Stimulated activated CD4-positive, alpha-beta T cell treated with anti-CD3 and anti-CD28 coated beads, Interleukin-4, amount 100 ng/mL, for 24 hours (primary cell): ENCODE measurements at places on chromosomes 11 and 22.

GRCh38 chr11:65427691-65428577, 5.3 kb downstream of the NEAT1 start:
- DNase-seq: peak; percentile 57

DNA sequence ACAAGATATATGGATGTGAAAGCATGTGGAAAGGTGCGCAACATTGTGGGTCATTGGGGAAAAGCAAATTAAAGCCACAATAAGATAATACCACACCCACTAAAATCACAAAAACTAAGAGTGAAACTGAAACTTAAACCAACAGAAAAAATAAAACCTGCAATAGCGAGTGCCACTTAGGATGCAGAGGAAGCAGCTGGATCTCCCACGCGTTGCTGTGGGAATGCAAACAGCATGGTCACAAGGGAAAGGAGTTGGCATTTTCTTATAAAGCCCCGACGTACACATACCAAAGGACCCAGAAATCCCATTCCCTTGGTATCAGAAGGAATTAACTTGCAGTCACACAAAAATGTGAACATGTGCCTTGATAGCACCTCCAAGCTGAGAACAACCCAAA, 712.0 kb downstream of the TBC1D22A start:
- DNase-seq: no peak

- DNase-seq: no peak
These were observed 36.4 kb upstream of the E2F8 start for GRCh38 chr11:19276859-19277808.

DNA sequence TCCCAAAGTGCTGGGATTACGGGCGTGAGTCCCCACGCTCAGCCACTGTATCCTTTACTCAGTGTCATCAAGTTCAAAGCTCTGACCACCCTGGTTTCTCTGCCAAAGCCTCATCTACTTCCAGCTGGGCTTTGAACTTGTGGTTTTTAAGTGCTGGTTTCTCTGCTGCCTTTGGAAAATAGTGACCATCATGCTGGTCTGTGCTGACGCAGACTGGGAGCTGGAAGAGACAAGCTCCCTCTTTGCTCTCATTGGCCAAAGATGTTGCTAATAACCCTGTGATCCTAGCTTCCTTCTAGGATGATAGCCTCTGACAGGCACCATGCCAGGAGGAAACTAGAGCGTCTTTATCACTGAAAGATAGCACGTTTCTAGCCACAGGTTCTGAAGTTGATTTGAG, 62.4 kb downstream of the ALX4 start:
- DNase-seq: no peak

DNA sequence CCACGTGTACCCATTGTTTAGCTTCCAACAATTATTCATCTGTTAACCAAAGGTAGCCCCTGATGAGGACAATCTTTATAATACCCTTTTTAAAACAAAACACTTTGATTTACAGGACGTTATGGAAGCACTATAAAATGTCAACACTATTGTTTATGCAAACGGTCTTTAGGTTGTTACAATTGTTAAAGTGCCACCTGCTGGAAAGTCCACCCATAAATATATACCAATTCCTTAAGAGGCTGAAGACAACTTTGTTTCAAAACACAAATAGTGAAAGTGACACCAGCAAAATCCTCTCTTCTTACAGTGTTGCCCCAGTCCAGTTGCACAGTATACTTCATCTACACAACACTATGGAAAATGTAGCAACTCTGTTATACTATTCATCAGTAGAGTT, 68.9 kb upstream of the SLN start:
- DNase-seq: no peak

DNA sequence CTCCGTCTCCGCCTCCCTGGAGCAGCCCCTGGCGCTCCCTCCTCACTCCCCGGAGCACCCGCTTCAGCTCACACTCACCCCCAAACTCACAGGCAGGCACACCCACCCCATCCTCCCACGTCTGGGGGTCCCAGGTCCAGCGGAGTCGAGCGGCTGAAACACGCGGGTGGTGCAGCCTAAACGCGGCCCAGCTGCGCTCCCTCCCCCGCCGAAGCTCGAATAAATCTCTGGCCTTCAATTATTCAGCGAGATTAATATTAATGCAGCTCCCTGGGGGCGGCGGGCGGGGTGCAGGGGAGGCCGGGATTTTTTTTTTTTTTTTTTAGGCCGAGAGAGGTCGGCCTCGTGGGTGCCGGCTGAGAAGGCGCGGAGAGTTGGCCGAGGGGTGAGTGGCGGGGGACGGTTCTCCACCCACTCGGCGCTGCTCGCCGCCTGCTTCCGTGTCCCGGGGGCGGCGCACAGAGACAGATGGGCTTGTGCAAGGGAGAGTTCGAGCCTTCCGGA, 524 bp upstream of the SLC1A2 start:
- DNase-seq: no peak

- no peak for DNase-seq
These were observed 16.5 kb upstream of the FXYD2 start for GRCh38 chr11:117840881-117841550.

GRCh38 chr22:43631201-43631600, 180.9 kb downstream of the EFCAB6 start:
- no peak for DNase-seq

DNA sequence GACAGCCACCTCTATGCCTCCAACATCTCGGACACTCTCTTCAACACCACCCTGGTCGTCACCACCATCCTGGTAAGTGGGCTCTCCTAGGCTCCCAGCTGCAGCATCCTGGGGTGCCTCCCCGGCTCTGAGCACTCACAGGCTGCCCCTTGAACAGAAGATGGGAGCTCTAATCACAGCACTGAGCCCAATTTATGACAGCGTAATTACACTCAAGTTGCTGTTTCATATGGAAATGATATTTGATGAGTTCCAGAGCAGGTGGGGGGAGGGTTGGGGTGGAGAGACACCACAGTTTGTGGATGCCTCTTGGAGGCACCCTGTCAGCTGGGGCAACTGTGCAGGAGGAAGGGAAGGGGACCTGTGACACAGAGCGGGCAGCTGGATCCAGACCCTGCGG, 125.3 kb upstream of the TBCEL start:
- DNase-seq: no peak

DNA sequence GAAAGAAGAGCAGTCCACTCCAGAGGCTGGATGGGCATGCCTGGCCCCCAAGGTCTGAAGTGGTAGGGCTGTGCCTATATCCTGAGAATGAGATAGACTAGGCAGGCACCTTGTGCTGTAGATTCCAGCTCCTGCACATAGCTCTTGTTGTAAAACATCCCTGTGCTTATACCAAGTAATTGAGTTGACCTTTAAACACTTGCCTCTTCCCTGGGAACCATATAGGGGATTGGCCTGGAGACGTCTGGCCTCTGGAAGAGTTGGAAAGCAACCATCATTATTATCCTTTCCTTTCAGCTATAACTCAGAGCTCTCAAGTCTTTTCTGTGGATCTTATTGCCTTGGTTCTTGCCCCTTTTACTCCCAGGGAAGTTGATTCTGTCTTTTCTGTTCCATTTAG, 15.1 kb downstream of the LIMK2 start:
- DNase-seq: no peak

DNA sequence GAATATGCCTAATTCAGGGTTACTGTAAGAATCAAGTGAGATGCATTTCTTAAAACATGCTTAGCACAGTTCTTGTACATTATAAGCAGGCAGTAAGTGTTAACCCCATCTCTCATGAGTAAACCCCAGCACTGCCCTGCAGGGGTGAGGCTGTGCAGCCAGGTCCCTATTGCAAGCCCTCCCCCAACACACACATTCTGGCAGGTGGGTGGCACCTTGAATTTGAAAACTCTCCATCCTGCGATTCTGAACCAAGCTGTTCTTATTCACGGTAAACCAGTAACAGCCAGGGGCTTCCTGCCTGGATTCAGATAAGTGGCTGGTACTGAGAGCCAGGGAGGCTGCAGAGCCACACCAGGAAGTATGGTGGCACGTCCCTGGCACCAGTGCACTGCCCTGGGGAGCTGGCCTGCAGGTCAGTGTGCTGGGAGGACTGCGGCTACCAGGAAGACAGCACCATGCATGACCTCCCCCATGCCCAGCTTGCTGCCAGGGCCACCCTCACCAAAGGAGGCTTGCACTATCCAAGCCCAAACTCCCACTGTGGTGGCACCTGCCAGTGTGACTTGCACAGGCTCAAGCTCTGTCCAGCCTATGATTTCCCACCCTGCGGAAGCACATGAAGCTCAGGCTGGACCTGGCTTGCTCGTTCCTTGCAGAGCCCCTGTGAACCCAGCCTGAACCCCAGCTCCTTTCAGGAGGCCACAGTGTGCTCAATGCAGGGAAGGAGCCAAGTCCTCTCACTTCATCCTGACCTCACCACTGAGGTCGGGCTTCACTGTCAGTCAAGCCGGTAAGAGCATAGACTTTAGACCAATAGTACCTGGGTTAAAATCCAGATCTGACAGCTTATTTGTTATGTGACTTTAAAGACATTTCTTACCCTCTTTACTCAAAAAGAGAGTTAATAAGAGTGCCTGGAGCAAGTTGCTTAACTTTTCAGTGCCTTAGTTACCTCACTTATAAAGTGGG, 88.1 kb downstream of the MICAL2 start:
- DNase-seq: no peak
